ENCODE measurements at places on chromosomes 2 and 18.

DNA sequence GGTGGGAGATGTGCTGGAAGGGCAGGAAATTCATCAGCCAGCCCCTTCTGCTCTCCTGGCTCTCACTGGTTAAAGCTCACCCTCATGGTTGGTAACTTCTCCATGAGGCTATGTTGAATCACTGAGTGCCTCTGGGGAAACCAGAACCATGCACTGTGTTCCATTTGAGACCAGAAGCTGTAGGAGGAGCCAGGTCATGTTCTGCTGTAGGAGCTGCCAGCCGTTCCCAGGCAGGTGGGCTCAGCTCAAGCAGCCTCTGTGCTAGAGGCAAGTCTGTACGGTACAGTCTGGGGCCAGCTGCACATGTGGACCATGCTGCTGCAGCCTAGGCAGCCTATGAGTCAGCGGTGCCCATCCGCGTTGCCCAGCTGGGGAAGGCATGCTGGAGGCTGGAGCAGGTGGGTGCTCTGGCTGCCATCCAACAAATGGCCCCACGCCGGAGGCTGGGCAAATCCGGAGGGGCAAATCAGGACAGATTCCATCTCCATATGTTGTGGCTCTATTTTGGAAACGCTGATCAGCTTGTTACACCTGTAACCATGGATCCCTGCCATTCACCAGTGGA, 22.0 kb upstream of the KCNF1 start:
- DNase-seq: no peak

- DNase-seq: no peak
These were observed 64.9 kb downstream of the EMX1 start for GRCh38 chr2:72982219-72982618.

GRCh38 chr2:202091476-202091875, 18.4 kb downstream of the KIAA2012 start:
- DNase-seq: no peak

- peak; percentile 65 for DNase-seq
These were observed 2.4 kb upstream of the DTNA start for GRCh38 chr18:34707670-34708069.

GRCh38 chr2:167761465-167762136, 485.8 kb downstream of the STK39 start:
- DNase-seq: no peak

GRCh38 chr18:62754026-62754425, 38.7 kb downstream of the PHLPP1 start:
- no peak for DNase-seq

GRCh38 chr2:118710481-118710880, 137.0 kb downstream of the EN1 start:
- no peak for DNase-seq

- DNase-seq: no peak
These were observed 659 bp downstream of the FAM210A start for GRCh38 chr18:13725566-13726231.

GRCh38 chr2:85053802-85054201, 79.4 kb upstream of the TCF7L1 start:
- DNase-seq: no peak

- no peak for DNase-seq
These were observed 64.2 kb downstream of the FARSB start for GRCh38 chr2:222591661-222592060.

DNA sequence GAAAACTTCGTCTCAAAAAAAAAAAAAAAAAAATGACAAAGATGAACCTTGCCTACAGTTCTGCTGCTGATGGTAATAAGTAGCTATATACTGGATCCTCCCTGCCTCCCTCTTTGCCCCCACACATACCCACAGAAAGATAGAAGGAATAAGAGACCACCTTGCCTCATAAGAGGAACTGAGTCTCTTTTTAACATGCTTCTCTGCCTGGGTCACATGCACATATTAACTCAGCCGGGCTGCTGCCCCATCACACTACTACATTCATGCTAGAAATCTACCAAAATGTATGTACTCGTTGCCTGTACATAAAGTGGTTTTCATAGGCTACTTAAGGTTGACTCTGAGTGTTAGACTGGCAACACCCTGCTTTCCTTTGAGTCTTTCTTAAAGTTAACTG, 78.9 kb upstream of the B3GNT2 start:
- no peak for DNase-seq

DNA sequence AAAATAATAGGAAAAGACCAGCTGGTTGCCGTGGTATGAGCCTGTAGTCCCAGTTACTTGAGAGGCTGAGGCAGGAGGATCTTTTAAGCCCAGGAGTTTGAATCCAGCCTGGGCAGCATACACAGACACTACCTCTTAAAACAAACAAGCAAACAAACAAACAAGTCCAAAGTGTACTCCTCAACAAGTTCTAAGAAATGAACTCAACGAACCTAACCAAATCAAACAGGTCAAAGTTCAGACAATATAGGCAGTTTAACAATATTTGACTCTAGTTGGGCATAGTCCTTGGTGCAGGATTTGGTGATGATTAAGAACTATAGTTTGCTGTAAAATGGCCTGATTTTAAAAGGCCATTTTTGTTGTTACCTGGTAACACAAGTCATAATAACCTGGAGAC, 41.9 kb upstream of the RHOB start:
- DNase-seq: no peak

DNA sequence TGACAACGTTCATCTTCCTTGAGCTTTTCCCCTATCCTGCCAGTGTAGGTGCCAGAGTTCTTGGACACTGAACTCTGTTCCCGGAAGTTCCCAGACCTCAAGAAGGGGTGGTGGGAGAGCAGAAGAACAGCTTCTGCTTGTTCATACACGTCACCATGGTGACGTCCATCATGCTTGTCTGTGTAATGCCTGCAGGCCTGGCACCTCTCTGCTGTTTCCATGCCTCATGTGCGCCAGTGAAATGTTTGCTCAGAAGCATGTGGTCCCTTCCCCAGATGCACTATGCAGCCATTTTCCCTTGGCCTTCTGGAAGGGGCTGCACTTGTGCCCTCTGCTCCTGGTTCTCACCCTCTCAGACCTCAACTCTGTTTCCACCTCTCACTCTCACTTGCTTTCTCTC, 210.8 kb upstream of the NABP1 start:
- no peak for DNase-seq

DNA sequence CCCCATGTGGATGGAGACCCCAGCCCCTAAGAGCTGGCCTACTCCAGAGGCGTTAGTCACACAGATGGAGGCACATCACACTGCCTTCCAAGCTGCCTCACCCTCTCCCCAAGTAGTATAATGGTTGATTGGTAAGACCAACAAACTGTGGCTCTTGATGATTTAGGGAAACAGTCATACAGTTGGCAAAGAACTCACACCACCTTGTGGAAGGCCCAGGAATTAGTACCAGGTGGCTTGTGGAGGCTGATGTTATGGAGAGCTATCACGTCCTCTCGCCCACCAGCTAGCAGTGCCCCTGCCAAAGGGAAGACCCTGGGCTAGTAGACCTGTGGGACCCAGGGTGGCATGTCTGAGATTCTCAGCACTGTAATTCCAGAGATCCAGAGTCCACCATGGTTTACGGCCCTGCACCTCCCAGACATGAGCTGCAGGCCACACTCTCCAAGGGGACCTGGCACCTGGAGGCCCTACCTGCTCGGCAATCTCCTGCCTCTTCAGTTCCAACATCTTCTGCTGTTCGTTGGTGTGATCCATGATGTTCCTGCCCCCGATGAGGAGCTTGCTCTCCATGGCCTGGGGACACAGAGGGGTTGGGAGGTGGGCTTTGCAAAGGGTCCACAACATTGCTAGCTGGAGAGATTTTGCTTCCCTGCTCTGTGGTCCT, 26.3 kb downstream of the KIF3C start:
- DNase-seq: no peak

GRCh38 chr2:193476171-193476800, 1281.6 kb upstream of the TMEFF2 start:
- DNase-seq: no peak

DNA sequence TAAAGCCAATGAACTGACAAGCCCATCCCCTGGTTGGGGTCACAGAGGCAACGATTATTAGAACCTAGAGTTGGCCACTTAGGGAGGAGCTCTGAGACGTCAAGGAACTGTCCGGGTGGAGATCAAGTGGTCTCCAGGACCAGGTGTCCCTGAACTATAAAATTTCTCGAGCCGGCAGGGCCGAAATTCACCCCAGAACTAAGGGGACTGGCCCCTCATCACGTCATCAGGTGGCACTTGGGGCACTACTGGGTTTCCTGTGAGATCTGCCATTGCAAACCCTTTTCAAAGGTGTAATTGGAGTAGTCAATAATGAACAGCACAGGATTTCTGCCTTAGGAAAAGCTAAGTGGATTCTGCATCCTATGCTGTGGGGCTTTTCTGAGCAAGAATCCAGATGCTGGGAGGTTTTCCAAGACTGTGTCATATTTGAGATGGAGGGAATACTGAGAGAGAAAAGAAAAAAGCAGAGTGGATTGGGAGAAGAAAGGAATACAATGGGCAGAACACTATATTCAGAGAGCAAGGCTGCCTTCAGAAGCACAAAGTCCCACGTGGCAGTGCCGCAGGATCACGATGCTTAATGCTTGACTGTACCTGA, 113.6 kb downstream of the ALPK2 start:
- DNase-seq: no peak

GRCh38 chr2:233240897-233241296, 10.6 kb upstream of the ATG16L1 start:
- DNase-seq: no peak

DNA sequence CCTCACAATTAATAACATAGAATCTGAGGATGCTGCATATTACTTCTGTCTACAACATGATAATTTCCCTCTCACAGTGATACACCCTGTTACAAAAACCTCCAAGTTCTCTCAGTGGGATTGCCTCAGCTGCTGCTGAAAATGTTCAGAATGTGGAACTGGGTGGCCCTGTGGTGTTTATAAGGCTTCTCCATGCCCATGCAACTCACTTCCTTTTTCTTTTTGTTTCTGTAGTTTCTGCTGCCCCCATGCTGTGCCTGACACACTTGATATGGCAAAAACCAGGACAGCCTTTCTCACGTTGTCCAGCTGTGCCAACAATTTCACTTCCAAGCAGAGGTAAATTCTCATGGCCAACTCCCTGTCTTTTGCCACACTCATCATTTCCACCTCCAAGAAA, 206.2 kb downstream of the RPIA start:
- DNase-seq: no peak

DNA sequence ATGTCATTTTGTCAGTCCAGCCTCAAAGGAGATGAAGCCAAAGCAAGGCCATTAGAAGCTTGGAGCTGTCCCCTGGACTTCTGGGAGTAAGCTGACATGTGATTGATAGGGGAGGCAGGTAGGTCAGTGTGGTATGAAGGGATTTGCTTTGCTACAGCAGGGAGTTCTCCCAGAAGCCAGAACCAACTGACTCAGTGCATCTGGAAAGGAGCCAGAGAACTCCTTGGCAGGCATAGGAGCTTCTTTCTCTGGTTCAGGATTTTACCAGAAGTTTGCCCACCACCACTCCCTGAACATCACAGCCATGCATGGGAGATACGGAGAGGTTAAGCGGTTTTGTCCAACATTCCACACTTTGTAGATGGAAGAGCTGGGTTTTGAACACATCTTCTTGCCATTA, 24.5 kb upstream of the KCNE4 start:
- no peak for DNase-seq

- no peak for DNase-seq
These were observed 95.2 kb downstream of the BIN1 start for GRCh38 chr2:127011796-127012195.

- DNase-seq: no peak
These were observed 75.2 kb upstream of the TTC39C start for GRCh38 chr18:23939366-23939765.

DNA sequence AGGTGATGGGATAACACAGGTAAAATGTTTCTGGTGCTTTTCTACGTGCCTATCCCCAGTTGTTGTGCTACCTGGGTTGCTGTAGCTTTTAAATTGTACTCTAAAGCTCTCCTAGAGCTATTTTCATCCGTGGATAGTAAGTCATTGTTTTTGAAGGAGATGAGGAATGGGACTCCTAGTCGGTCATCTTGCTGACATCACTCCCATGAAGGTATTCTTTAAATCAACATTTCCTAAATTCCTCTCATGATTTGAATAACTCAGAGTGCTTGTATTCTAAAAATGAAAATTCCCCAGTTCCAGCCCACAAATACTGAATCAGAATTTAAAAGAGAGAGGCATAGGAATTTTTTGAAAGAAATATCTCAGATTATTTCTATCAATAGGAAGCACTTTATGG, 44.3 kb downstream of the CCDC148 start:
- DNase-seq: no peak

DNA sequence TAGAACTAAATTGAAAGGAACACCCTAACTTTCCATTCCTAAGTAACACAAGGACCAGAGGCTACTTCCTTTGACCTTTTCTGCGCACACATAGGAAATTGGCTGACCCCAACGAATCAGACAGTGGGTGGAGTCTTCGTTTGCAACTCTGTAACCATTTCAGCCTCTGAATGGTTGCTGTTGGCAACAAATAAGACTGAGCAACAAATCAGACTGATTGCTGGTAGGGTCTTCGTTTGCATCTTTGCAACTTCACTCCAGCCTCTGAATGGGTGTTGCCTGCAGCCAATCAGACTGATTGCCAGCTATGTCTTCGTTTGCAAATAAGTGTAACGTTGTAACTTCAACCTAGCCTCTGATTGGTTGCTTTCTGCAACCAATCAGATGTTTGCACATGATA, 34.6 kb downstream of the USP40 start:
- no peak for DNase-seq

DNA sequence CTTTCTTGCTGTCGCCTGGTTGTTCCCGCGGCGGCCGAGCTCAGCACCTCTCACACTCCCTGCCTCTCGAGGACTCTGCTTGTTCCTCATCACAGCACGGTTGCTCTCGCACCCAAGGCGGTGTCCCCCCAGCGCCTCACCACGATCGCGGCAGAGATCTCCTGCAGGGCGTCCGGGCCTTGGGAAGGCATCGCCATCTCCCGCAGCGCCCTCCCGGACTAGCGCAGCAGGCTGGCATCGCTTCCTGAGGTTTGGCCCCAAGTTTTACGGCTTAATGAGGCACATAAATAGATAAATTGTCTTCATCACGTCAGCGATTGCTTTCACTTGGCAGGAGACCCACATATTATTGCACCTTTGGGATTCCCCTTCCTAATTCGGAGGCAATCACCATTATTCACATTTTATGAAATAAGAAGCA, 125.4 kb downstream of the RGPD3 start:
- no peak for DNase-seq
